Activated T-cell treated with anti-CD3 and anti-CD28 coated beads, Interleukin-2, amount 50 U/mL, for 72 hours (primary cell): ENCODE measurements at places on chromosomes 6 and 20.

DNA sequence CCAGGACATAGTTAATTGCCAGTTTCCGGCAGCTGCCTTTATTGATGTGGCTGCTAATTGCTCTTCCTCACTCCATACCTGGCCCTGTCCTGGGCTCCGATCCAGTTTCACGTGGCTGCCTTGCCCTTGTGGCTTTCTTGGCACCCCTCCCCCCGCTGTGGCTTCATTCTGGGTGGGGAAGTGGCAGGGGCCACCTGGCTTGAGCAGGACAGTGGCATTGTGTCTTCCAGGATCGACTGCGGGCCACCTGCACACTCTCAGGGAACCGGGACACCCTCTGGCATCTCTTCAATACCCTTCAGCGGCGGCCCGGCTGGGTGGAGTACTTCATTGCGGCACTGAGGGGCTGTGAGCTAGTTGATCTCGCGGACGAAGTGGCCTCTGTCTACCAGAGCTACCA lies 10.8 kb downstream of the MAVS start:
- no peak for DNase-seq

GRCh38 chr6:106804346-106805335 lies 169.9 kb downstream of the CD24 start:
- DNase-seq = no peak

GRCh38 chr6:46296586-46296985 lies 125.8 kb upstream of the ENPP5 start:
- DNase-seq = no peak

DNA sequence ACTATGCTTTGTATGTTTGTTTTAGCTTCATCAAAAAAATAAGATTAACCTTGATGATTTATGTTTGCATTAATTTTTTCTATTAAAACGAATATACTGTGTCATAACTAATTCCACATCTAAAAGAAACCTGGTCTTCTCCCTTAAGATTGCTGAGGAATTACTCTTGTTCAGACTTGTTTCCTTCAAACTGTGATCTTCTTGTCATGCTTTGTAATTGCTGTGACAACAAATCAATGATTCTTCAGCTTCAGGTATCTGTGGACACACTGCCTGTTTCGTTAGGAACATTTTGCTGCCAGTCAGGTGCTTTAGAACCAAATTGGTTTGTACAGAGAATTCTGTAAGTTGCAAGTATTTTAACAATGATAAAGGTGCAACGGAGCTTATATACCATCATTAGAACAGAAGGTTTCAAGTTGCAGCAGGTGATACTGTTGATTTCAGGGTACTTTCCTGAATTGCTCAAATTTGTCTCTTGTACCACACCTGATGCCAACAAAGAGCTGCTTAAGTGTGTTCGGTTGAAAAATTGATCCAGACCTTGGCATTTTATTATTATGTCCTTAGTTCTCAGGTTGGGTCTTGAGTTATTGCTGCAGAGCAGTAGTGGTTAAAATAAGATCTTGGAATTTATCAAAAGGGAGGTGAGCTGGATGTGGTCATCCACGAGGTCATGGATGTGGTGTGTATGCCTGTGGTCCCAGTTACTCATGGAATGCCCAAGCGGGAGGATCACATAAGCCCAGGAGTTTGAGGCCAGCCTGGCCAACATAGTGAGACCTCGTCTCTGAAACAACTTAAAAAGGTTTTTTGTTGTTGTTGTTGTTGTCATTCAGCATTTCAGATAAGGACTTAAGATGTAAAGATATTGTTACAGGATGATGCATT lies 19.5 kb downstream of the SYTL3 start:
- DNase-seq = no peak

DNA sequence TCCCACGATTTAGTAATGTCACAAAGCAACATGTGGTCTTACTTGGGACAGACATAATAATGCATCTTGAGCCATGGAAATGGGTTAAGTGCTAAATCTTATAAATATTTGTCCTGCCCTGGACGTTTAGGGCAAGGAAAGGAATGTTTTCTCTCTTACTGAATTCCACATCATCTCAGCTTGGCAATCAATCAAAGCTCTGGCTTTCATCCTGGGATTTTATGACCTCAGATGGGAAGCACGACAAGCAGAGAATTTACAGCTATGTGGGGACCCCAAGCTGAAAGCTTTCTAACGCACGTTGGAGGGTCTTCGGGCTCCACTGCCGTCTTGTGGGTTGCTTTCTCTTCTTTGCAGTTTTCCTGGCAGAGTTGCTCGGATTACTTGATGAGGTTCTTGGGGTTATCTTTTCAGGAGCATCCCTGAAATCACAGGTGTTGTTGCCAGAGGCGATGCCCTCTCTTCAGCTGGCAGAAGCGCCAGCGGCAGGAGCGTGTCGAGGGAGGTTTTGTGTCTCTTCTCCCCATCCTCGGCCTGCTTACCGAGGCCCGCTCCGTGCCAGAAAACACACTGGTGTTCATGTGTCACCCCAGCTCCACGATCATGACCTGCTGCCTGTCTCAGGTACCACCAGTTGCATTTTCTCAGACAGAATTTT lies 73.4 kb upstream of the FRMD1 start:
- DNase-seq = no peak

DNA sequence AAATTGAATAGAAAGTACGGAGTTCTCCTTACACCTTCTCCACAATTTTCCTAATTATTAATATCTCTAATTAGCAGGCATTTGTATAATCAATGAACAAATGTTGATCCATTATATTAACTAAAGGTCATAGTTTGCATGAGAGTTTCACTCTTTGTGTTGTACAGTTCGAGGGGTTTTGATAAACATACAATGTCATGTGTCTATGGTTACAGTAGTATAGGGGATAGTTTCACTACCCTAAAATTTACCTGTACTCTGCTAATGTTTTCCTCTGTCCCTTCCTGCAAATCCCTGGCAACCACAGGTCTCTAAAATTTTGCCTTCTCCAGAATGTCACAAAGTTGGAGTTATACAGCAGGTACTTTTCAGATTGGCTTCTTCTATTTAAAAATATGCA lies 1199.8 kb upstream of the GJE1 start:
- no peak for DNase-seq

DNA sequence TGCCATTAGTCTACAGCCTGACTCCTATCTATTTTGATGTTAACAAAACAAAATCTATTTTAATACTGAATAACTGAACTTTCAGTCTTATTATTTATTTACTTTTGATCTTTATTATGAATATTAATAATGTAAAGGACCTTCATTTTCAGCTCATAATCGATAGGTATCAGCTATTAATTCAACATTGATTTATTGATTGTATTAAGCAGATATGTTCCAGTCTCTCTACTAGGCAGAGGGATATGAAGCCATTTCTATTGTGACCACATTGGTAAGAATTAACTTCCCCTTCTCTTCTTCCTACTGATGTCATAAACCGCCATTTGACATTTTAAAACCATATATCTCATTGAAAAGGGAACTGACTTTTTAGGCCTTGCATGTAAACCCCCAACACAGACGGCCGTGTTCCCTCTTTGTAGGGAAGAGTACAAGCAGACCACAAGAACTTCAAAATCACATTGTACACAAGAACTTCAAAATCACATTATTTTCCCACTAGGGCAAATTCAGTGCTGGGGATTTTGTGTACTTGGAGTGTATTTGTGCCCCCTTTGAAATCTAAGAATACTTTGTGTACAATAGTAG lies 69.5 kb upstream of the FABP7 start:
- DNase-seq = no peak

GRCh38 chr20:631101-631500 lies 21.0 kb upstream of the TCF15 start:
- no peak for DNase-seq

- DNase-seq = no peak
Observed at GRCh38 chr6:48825501-48826151, 637.4 kb downstream of the MMUT start.

- DNase-seq = no peak
Observed at GRCh38 chr6:85470023-85470410, 20.1 kb downstream of the NT5E start.

DNA sequence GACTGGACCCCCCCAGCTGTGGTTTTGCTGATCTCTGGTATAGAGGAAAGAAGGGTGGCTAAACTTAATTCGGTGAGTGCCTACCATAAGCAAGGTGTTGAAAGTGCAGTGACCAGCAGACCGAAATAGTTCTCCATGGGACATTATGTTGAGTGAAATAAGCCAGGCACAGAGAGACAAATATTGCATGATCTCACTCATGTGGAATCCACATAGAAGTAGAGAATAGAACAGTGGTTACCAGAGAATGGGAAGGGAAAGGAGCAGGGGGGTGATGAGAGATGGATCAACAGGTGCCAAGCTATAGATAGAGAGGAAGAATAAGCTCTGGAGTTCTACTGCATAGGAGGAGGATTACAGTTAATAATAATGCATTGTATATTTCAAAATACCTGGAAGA lies 9.7 kb upstream of the GCNT2 start:
- DNase-seq = no peak

GRCh38 chr6:44442236-44442635 lies 54.7 kb downstream of the CDC5L start:
- DNase-seq = no peak

DNA sequence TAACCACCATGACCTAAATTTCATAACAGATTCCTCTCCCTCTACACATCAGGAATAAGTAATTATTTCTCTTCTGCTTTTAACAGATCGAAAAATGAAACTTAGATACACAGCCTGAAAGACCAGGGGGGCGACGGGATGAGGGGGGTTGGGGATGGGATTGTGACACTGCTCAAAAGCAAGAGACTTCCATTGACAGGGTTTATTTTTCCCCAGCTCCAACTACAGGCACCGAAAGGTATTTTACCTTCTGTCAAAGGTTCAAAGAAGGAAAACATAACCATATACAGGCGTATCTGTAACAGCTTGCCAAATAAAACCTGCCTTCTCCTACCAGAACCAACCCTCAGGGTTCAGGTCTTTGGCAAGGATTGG lies 1.3 kb downstream of the EPHA7 start:
- no peak for DNase-seq

- no peak for DNase-seq
Observed at GRCh38 chr6:28002161-28002560, 45.1 kb downstream of the OR2B6 start.

DNA sequence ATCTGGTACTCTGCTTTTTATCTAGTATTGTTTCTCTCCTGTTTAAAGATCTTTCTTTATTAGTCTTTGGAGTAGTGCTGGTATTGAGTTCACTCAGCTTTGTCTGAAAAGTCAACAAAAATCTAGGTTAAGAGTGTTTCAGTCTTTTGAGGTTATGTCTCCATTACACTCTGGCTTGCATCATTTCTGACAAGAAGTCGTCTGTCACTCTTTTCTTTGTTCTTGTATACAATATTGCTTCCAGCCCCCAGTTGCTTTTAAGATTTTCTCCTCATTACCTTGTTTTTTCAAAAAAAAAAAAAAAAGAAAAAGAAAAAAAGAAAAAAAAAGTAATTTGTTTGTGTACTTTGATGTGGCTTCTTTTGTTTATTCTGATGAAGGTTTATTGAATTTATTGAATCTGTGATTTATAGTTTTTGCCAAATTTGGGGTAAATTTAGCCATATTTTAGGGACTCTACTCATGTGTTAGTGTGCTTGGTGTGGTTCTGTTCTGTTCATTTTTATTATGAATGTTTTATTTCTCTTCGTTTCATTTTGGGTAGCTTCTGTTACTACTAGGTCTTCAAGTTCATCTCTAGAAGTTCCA lies 408.9 kb downstream of the CDKAL1 start:
- DNase-seq = no peak

- DNase-seq = peak; percentile 24
Observed at GRCh38 chr6:99349171-99350141, at the start of gene FAXC. Gene FAXC (minus strand): TSS chr6:99349674. CDS start chr6:99349372, 302 bp downstream.

- no peak for DNase-seq
Observed at GRCh38 chr6:2103765-2104523, 141.5 kb downstream of the GMDS start.

DNA sequence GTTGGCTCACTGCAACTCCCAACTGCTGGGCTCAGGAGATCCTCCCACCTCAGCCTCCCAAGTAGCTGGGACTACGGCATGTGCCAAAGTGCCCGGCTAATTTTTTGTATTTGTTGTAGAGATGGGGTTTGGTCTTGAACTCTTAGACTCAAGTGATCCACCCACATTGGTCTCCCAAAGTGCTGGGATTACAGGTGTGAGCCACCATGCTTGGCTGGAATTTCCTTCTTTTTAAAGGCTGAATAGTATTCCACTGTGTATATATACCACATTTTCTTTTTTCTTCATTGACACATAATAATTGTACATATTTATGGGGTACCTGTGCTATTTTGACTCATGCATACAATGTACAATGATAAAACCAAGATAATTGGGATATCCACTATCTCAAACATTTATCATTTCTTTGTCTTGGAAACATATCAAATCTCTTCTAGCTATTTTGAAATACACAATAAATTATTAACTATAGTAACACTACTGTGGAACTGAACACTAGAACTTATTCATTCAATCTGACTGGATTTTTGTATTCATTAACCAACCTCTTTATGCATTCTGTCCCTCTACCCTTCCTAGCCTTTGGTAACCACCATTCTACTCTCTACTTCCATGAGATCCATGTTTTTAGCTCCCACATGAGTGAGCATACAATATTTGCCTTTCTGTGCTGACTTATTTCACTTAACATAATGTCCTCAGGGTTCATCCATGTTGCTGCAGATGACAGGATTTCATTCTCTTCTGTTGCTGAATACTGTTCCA lies 7.8 kb downstream of the MDC1 start:
- no peak for DNase-seq

GRCh38 chr20:30284281-30284905 lies 973.1 kb upstream of the DEFB115 start:
- no peak for DNase-seq

GRCh38 chr6:168368936-168369335 lies 49.4 kb upstream of the DACT2 start:
- no peak for DNase-seq

GRCh38 chr20:13142143-13142542 lies 78.9 kb upstream of the ISM1 start:
- DNase-seq = no peak
